CD4-positive, alpha-beta T cell treated with Interleukin-15 for 1 hour (primary cell): ENCODE measurements at places on chromosomes 3 and 15.

GRCh38 chr15:78306176-78306774 lies 6.9 kb upstream of the SKIC8 start:
- DNase-seq: no peak

- no peak for DNase-seq
Measured at GRCh38 chr15:66674756-66675155, 27.3 kb upstream of the SMAD6 start.

- no peak for DNase-seq
Measured at GRCh38 chr15:39669661-39670060, 88.8 kb downstream of the THBS1 start.

DNA sequence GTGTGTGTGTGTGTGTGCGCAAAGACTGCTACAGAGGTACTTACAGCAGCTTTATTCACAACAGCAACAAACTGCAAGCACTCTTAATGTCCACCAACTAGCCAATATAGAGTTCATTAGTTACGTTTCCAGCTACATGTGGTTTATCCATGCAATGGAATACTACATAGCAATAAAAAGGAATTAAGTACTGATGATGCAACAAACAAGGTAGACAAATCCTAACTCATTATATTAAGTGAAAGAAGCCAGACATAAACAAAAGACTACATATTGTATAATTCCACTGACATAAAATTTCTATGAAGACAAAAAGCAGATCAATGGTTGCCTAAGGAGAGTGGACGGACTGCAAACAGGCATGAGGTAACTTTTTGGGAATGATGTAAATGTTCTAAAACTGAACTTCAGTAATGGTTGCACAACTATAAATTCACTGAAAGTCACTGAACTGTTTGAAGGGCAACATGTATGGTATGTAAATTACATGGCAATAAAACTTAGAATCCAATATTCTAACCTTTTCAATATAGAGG lies 433.7 kb downstream of the SHQ1 start:
- DNase-seq: no peak

DNA sequence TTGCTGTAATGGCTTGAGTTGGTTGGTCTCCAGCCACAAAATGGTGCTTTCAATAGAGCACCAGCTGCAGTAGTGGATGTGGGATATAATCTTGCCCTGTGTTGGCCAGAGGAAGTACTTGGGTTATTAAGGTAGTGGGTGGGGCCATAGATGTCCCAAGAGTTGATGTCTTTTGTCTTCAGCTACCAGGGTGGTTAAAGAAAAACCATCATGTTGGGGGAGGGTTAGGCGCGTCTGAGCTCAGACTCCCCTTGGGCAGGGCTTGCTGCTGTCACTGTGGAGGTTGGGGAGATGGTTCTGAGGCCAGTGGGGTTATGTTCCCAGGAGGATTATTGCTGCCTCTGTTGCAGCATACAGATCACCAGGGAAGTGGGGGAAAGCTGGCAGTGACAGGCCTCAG lies 46.9 kb upstream of the GADL1 start:
- DNase-seq: no peak

DNA sequence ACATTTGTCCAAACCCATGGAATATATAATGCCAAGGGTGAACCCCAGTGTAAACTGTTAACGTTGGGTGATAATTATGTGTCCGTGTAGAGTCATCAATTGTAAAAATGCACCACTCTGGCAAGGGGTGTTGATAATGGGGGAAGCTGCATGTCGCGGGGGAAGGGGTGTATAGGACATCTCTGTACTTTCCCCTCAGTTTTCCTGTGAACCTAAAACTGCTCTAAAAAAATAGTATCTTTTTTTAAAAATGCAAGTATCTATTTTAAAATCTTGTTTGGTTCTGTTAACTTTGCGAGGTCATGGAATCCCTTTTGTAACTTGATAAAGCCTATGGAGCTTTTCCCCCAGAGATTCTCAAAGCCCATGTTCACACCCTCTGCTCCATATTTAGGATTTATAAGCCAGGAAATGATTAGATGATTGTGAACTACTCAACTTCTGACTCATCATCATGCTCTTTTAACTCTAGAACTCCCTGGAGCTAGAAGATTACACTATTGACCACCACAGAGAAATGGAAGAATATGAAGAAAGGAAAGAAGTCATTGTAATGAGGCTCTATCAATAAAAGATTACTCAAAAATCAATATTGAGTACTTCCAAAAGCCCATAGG lies 56.1 kb upstream of the C3orf49 start:
- no peak for DNase-seq

DNA sequence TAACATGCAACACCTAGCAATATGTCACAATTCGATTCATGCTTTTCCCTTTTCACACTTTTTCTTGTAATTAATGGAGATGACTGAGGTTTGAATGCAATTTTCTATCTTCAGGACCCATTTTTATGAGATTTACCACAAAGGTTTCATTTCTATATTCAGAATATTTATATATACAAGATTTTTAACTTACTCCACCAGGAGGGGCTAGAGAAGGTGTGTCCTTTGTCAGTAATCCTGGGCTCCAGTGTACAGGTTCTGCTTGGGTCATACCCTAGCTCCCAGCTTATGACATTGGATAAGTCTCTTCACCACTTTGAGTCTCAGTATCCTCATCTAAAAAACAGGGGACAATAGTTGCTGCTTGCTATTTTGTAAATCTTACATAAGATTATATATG lies 95.7 kb upstream of the SLC24A5 start:
- no peak for DNase-seq

DNA sequence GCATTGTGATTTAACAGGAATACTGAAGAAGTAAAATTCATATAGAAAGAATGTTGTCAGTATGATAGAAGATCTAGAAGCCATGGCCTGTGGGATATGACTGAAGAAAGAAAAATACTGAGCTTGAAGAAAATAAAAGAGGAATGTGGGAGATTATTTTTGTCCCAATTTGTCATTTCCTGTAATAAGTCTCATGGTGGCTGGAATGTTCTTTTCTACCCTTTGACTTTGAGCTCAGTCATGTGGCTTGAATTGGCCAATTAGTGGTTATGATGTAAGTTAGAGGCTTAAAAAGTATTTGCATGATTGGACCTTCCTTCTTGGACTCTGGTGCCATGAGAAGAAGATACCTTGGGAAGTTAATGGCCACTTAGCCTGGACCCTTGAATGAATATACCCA lies 14.1 kb downstream of the APH1B start:
- DNase-seq: no peak

DNA sequence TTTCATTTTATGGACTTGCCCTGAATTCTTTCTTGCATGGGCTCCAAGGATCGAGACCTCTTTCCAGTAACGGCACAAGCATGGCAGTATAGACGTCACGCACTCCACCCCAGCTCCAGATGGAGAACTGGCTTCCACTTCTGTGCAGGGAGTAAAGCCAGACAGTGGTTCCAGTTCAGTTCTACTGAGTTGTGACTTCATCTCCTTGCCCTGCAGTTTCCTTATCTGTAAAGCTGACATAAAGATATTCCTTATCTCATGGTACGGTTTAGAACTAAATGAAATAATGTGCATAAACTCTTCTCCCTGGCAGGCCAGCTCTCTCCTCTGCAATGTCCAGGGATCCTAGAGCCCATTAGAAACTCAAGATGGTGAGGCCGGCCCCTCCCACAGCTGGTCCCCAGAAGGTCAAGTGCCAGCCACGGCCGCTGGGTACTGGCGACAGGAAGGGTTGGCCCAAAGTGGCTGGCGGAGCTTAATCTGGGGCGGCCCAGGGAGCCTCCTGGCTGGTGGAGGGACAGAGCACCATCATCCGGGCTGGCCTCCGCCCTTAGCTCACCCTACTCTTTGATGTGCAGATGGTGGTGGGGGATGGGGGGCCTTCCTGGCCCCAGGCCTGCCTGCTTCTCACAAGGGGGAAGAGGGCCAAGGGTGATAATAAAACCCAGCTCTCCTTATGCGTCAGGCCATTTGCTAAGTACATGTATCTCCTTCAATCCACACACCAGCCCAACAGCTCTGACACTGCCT lies 7.2 kb downstream of the MESP2 start:
- DNase-seq: no peak

GRCh38 chr15:67329984-67330733 lies 75.6 kb downstream of the IQCH start:
- no peak for DNase-seq

GRCh38 chr3:140103986-140104645 lies 169.1 kb downstream of the CLSTN2 start:
- no peak for DNase-seq

- no peak for DNase-seq
Measured at GRCh38 chr3:157871838-157872460, 234.3 kb downstream of the SHOX2 start.

GRCh38 chr3:30616347-30617027 lies 10.1 kb downstream of the TGFBR2 start:
- DNase-seq: no peak

DNA sequence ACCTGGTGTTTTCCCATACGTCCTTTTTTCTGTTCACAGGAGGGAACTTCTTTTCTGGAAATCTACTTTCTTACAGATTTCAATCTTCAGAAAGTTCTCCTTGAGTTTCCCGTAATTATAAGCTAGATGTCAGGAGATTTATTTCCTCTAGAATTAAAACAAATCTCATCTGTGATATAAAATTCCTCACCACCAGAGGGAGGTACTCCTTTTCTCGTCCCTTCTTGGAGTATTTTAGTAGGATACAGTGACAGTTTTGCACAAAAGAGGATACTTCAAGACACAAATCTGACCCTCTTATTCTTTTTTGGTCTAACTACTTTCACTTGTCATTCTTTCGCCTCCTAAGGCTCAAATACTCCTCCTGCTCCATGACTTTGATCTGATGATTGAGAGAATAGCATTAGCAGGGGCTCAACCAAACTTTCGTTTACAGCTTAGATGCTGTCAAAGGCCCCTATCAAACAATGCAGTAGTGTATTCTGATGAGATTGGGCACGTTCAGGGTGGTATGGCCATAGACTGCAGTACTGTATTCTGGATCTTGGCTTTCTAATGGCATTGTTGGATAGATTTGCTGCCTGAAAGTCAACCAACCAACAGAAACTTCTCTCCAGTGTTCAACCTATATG lies 38.0 kb downstream of the TMEM41A start:
- no peak for DNase-seq

DNA sequence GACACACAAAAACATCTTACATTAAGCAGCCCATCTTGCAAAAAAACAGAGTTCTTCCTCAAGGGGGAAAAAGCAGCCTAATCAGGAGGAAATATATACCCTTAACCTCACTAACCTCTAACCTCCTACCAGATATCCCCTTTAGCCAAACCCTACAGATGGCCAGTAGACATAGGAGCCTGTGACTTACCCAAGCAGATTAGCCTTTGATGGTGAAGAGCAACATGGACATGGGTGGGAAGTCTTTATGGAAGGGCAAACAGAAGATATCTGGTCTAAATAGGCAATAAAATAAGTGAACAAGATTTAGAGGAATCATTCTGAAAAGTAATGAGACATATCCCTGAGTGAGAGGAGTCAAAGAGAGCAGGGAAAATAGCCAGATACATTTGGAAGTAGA lies 119.4 kb upstream of the ARPP21 start:
- DNase-seq: no peak

- DNase-seq: no peak
Measured at GRCh38 chr3:25292595-25292994, 135.5 kb upstream of the RARB start.

- DNase-seq: no peak
Measured at GRCh38 chr3:23365066-23365465, 161.9 kb downstream of the UBE2E2 start.

GRCh38 chr15:101027920-101028319 lies 108.8 kb downstream of the LRRK1 start:
- DNase-seq: no peak

DNA sequence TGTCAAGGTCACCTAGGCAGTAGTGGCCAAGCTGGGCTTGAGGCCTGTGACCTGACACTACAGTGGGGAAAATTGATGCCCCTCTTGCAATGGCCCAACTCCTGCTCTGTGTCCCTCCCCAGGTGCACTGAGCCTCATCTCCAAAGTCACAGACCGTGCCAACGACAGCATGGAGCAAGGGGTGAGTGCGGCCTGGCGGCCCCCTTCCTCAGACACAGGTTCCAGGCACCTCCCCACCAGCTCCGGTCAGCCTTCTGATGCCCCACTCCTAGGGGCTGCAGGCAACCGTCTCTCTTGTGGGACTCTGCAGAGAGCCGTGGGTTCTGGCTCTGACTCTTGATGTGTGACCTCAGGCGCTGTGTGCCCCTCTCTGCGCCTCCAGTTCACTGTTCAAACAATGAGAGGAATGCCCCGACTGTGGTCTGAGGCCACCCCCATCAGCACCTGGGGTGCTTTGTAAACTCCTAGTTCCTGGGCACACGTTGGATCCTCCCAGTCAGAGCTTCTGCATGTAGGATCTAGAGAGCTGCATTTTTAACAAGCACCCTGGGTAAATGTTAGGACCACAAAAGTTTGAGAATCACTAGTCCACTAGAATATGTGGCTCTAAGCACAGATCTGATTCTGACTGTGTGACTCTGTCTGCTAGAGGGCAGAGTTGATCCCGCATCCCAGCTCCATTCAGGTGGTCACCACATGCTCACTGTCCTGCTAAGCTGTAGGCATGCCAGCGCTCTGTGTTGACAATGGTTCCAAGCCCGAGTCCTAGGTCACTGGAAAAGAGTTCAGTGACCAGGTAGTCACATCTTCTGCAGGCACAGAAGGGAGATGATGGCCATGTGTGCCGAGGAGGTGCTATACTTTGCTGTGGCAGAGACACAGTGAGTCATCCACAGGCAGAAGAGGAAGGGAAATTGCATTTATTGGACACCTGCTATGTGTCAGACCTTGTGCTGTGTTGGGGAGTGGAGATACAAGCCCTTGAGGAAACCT lies 46.2 kb upstream of the NR2C2 start:
- no peak for DNase-seq

- no peak for DNase-seq
Measured at GRCh38 chr3:156705761-156706616, 31.6 kb downstream of the TIPARP start.

DNA sequence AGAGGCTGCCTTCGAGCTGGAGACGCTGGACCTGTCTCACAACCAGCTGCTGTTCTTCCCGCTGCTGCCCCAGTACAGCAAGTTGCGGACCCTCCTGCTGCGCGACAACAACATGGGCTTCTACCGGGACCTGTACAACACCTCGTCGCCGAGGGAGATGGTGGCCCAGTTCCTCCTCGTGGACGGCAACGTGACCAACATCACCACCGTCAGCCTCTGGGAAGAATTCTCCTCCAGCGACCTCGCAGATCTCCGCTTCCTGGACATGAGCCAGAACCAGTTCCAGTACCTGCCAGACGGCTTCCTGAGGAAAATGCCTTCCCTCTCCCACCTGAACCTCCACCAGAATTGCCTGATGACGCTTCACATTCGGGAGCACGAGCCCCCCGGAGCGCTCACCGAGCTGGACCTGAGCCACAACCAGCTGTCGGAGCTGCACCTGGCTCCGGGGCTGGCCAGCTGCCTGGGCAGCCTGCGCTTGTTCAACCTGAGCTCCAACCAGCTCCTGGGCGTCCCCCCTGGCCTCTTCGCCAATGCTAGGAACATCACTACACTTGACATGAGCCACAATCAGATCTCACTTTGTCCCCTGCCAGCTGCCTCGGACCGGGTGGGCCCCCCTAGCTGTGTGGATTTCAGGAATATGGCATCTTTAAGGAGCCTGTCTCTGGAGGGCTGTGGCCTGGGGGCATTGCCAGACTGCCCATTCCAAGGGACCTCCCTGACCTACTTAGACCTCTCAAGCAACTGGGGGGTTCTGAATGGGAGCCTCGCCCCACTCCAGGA lies 21.1 kb downstream of the NRROS start:
- no peak for DNase-seq

GRCh38 chr3:74273091-74273490 lies 341.4 kb downstream of the CNTN3 start:
- no peak for DNase-seq
